Activated CD4-positive, alpha-beta memory T cell treated with anti-CD3 and anti-CD28 coated beads, Interleukin-2, amount 10 ng/mL, durations not matched to agents 7 days and 5 days (primary cell): ENCODE measurements at places on chromosomes 5 and 9. TPM values are rescaled to one million over a fixed set of nuclear protein-coding genes. Genes with fewer than 3 reads are reported as not detected.
A peak's percentile ranks its signal among the peaks of the same experiment; 100 is the strongest.

ERCC8 gene
- 7.3 TPM for total RNA-seq

DNA sequence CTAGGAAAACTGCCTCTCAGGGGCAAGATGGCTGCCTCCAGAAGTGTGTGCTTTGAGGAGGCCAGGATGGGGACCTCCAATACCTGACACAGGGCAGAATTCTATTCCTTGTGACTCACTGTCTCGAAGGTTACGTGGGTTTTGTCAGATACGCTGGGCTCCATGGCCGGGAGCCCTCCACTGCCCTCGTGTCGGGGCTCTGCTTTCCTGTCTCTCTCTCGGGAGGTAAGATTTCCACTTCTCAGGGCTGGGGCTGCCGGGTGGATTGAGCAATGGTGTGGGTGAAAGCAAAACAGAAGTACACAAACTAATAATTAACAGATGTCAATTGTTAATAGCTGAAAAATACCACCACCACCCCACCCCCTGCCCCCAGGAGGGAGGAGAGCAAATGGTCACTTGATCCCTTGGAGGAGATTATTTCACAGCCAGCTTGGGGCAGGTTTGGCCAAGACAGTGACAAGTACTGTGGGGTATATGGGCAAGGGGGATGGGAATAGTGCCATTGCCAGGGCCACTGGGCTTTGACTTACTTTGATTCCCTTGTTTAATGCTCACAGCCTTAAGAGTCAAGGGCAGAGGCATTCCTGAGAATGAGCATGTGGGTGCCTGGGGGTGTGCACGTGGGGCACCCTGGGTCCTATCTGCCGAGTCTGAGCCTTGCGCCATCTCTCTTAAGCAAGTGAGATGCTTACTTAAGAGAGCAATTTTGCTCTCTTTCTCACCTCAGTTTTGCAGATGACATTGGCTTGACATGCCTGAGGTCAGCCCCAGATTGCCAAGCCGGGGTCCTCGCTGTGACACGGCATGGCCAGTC, 28.8 kb upstream of the DAB2IP start:
- H3K4me3 ChIP-seq: no peak overlapping the region
- peaks cover 6% of the 10 kb centered on the region for H3K27me3 ChIP-seq
- H3K36me3 ChIP-seq: no peaks in the 10 kb centered on the region
- H3K4me1 ChIP-seq: no peaks in the 10 kb centered on the region
- DNase-seq: no peak
- H3K27ac ChIP-seq: no peak overlapping the region

GRCh38 chr5:41334758-41335157, 121.4 kb upstream of the C6 start:
- no peak for DNase-seq
- H3K36me3 ChIP-seq: no peaks in the 10 kb centered on the region
- H3K27me3 ChIP-seq: no peaks in the 10 kb centered on the region
- H3K27ac ChIP-seq: no peak overlapping the region
- H3K4me3 ChIP-seq: no peak overlapping the region

LPAR1 gene
- not detected for total RNA-seq

DNA sequence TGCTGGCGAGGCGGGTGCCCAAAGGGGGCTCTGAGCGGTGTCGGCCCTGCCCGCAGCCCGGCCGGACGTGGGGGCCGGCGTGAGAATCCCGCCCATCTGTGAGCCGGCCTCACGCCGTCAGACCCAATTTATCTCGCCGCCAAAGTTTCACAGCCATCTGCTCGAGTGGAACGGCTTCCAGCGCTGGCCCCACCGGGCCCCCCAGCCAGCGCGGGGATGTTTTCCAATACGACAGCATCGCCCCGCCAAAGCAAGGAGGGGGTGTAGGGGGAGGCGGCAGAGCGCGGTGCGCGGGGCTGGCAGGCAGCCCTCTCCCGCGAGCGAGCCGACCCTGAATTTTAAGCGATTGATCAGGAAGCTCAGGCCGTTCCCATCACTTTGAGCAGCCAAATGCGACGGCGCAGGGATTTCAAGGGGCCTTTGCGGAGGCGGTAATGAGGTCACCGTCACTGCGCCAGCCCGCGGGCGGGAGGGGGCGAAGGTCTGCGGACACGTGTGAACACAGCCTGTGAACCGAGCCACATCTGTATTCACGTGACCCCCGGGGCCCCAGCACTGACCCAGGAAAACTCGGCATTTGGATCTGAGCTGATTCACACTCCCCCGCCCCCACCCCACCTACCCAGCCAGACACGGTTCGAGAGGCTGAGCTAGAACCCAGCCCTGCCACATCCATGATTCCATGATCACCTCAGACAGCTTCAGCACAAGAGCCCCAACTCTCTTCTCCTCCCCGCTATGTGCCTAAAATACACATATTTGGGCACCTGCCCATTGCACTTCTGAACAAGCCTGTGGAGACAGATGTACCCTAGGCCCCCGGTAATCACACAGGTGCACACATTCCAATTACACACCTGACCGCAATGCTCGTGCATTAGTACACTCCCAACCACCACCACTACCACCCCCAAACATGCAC, 47.8 kb upstream of the PSD2 start:
- no peaks in the 10 kb centered on the region for H3K36me3 ChIP-seq
- peak overlapping the region; percentile 57 for H3K4me3 ChIP-seq
- H3K27me3 ChIP-seq: peaks cover 67% of the 10 kb centered on the region
- H3K4me1 ChIP-seq: peaks cover 25% of the 10 kb centered on the region
- peak; percentile 34 for DNase-seq
- no peak overlapping the region for H3K27ac ChIP-seq

DNA sequence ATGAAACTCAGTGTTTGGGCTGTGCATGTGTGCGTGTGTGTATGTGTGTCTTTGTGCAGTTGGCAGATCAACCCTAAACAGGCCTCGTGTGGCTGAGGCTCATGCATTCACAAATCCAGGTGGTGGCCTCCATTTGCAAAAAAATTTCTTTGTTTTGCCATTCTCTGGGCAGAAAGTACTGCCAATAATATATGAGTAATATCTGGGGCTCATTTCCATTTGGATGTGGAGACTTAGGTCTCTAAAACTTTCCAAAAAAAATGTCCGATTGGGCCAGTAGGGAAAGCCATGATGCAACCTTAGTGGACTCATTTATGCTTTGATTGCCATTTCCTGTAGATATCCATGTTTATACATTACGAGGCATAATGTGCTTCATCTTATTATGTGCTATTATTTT, 77.9 kb upstream of the RPS23 start:
- DNase-seq: no peak
- peak overlapping the region; percentile 19 for H3K27ac ChIP-seq
- no peaks in the 10 kb centered on the region for H3K27me3 ChIP-seq
- peaks cover 80% of the 10 kb centered on the region for H3K4me1 ChIP-seq
- peaks cover 3% of the 10 kb centered on the region for H3K36me3 ChIP-seq

AHRR gene
- total RNA-seq: 23.6 TPM

GABRA6 gene
- not detected for total RNA-seq

- peaks cover 12% of the 10 kb centered on the region for H3K36me3 ChIP-seq
- no peak overlapping the region for H3K27ac ChIP-seq
- DNase-seq: no peak
- H3K4me1 ChIP-seq: no peaks in the 10 kb centered on the region
Measured at GRCh38 chr5:78235289-78235688, 59.2 kb downstream of the AP3B1 start.

FABP6 gene
- total RNA-seq: not detected

GRCh38 chr5:59126708-59127573, 544.1 kb downstream of the RAB3C start:
- H3K4me3 ChIP-seq: no peak overlapping the region
- DNase-seq: no peak
- peaks cover 19% of the 10 kb centered on the region for H3K4me1 ChIP-seq
- H3K27me3 ChIP-seq: no peaks in the 10 kb centered on the region
- H3K36me3 ChIP-seq: no peaks in the 10 kb centered on the region

DNA sequence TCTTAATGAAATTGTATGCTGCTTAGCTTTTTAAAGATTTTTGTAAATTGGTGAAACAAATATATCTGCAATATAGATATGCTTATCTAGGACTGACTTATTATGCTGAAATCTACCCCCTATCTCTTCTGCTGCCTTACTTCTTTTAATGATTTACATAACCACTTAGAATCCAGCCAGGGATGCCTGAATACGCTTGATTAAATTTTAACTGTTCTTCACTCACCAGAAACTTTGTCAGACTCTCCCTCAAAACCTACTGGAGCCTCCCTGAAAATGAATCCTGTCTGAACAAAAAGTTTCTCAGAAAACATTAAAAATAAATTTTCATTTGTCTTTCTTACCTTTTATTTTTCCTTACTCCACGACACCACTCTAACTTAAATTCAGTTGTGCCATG, 111.7 kb downstream of the ST8SIA4 start:
- no peak overlapping the region for H3K27ac ChIP-seq
- H3K4me1 ChIP-seq: peaks cover 12% of the 10 kb centered on the region
- DNase-seq: no peak
- H3K36me3 ChIP-seq: peaks cover 3% of the 10 kb centered on the region

DNA sequence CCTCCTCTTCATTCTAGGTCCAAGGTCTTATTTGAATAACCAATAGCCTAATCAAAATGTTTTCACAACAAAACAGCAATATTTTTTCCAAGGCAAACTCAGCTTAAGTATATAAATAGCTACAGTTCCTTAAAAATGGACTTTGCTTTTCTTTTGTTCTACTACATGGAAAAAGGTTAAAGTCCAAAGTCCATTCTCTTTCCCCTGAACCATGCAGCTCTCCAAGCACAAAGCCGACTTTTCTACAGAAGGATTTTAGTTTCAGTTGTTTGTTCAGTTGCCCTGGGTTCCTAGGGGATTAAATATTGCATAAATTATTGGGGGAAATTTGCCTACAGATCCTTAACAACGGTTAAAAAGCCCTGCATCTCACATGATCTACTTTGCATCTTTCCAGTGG, 677.0 kb upstream of the KLF4 start:
- H3K36me3 ChIP-seq: no peaks in the 10 kb centered on the region
- H3K27me3 ChIP-seq: no peaks in the 10 kb centered on the region
- no peak for DNase-seq

- H3K36me3 ChIP-seq: peaks cover 16% of the 10 kb centered on the region
- H3K4me3 ChIP-seq: no peak within 1 kb of the TSS
- peaks cover 6% of the 10 kb centered on the region for H3K4me1 ChIP-seq
- DNase-seq: no peak
- no peaks in the 10 kb centered on the region for H3K27me3 ChIP-seq
Measured at GRCh38 chr5:146516151-146516475, at the start of gene GPR151. GPR151 (minus strand) TSS chr5:146516190; CDS start chr5:146516113, 77 bp downstream.

SHLD3 gene
- total RNA-seq: 4.3 TPM

DNA sequence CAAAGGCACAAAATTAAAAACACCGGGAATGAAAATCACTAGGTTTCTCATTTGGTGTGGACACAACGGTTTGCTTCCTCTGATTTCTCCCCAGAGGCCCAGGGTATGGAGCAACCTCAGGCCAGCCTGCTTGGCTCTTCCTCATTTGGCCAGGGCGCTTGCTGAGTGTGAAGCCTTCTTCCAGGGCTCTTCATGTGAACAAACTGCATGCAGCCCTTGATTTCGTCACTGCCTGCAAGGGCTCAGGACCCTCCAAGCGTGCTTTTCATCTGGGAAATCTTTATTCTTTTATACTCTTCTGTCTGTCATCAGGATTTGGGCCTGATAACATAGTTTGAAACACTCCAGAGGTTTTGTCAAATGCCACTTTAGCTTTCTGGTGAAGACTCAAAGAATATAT, 122.6 kb upstream of the KLF4 start:
- no peaks in the 10 kb centered on the region for H3K27me3 ChIP-seq
- no peak overlapping the region for H3K4me3 ChIP-seq
- H3K4me1 ChIP-seq: no peaks in the 10 kb centered on the region

GRCh38 chr9:33233626-33234342, 6.2 kb upstream of the SPINK4 start:
- no peak for DNase-seq
- H3K27me3 ChIP-seq: peaks cover 8% of the 10 kb centered on the region
- no peak overlapping the region for H3K4me3 ChIP-seq
- no peak overlapping the region for H3K27ac ChIP-seq
- H3K36me3 ChIP-seq: no peaks in the 10 kb centered on the region

ADAMTSL1 gene
- total RNA-seq: not detected

TAF11L12 gene
- not detected for total RNA-seq

DNA sequence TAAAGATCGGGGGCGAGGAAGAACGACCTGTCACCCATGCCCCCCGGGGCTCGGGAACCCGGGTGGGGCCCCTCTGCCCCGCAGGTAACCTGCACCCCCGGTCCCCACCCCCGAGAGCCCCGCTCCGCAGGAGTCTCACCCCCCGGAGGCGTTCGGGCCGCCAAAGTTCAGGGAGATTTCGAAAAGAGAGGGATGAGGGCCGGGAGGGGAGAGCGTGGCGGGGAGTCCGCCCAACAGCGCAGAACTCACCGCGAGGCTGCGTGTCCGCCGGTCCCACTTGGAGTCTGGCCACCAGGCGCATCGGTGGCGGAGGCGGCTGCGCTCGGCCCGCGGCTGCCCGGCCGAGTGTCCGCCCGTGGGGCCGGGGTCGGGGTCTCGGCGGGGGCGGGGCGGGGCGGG, at the start of gene PHF19:
Gene PHF19, minus strand, starts transcription at position 347 of the 399 bp plus-strand sequence. CDS start 2,447 bp downstream, outside the sequence.
- peak within 1 kb of the TSS; percentile 100 for H3K27ac ChIP-seq
- DNase-seq: no peak
- peak within 1 kb of the TSS; percentile 94 for H3K4me3 ChIP-seq
- H3K27me3 ChIP-seq: no peaks in the 10 kb centered on the region
- H3K36me3 ChIP-seq: peaks cover 53% of the 10 kb centered on the region

DNA sequence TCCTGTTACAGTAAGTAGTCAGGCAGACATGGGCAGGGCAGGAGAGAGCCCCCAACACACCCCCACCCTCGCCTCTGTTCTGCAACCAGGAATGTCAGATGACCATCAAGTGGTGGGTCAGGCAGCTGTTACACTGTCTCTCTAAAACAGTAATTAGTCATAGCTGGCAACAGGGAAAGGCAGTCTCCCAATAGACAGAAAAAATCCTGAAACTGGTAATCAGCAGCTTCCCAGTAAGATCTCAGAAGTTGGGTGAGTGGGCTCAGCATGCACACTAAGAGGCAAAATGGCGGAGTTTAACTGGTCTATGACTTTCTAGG, 90.2 kb downstream of the C5orf15 start:
- H3K27ac ChIP-seq: no peak overlapping the region
- H3K4me3 ChIP-seq: no peak overlapping the region
- peaks cover 3% of the 10 kb centered on the region for H3K4me1 ChIP-seq
- no peak for DNase-seq

DNA sequence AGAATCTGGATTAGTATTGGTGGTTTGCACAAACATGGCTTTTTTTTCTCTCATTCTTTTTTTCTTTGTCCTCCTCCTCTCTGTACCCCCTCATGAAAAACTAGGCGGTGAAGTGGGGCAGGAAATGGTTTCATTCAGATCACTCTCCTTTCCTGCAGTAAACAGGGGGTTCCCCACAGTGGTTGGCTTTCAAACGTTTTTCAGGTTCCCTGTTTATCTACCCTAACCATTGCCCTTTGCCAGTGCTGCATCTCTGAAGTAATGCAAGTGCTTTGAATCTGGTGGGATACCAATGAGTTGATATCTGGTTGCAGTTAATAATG, 29.8 kb downstream of the NR4A3 start:
- no peak overlapping the region for H3K4me3 ChIP-seq
- peaks cover 41% of the 10 kb centered on the region for H3K4me1 ChIP-seq
- peaks cover 3% of the 10 kb centered on the region for H3K27me3 ChIP-seq
- peak; percentile 71 for DNase-seq

SLC30A5 gene
- 34.2 TPM for total RNA-seq

- H3K27me3 ChIP-seq: no peaks in the 10 kb centered on the region
- H3K4me3 ChIP-seq: no peak overlapping the region
- peaks cover 12% of the 10 kb centered on the region for H3K36me3 ChIP-seq
- no peak for DNase-seq
- H3K4me1 ChIP-seq: no peaks in the 10 kb centered on the region
Measured at GRCh38 chr5:131194725-131195124, 24.0 kb downstream of the LYRM7 start.

GARIN3 gene
- total RNA-seq: not detected
